ENCODE measurements at places on chromosomes 1 and 21.
A peak's percentile ranks its signal among the peaks of the same experiment; 100 is the strongest.

DNA sequence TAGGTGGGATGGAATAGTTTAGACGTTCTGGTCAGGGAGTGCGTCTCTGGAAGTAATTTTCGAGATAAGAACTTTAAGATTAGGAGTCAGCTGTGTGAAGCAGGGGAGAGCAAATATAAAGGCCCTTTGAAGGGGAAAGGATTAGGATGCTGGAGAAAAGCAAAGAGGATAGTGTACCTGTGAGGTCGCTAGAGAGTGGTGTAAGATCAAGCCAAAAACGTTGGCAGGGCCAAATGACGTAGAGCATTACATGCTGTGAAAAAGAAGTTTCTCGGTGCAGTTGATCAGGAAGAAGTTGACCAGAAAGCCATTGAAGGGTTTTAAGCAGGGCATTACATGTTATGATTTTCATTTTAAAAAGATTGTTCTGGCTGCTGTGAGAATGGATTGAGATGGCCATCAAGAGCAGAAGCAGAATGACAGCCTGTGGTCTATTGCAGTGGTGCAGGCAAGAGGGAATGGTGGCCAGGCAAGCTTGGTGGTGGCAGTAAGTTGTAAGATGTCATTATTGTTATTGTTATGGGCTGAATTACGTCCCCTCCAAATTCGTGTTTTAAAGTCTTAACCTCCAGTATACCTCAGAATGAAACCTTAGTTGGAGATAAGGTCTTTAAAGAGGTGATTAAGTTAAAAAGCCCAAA lies 113.6 kb upstream of the KIF26B start:
- DNase-seq, result no peak

- no peak for DNase-seq
Observed at GRCh38 chr1:227482023-227482299, 81.4 kb upstream of the ZNF678 start.

DNA sequence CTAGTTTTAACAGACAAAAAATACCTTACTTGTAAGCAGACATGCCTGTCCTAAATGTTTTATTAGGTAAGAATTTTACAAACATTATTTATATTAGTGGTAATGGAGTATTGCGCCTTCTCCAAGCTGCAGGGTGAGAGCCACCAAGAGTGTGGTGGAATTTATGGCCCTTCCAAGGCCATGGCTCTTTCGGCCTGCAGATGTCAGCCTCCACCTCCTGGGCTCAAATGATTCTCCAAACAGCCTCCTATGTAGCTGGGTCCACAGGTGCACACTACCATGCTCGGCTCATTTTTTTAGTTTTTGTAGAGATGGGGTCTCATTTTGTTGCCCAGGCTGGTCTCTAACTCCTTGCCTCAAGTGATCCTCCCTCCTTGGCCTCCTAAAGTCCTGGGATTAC lies 56.3 kb downstream of the ITGB3BP start:
- no peak for DNase-seq

GRCh38 chr1:53286955-53287354 lies 40.9 kb downstream of the LRP8 start:
- DNase-seq, result no peak

GRCh38 chr1:15214527-15214926 lies 32.5 kb upstream of the FHAD1 start:
- peak; percentile 23 for DNase-seq

GRCh38 chr1:224791362-224791941 lies 138.0 kb upstream of the DNAH14 start:
- DNase-seq, result no peak

GRCh38 chr21:45469273-45470086 lies 64.5 kb downstream of the COL18A1 start:
- DNase-seq, result peak; percentile 18

DNA sequence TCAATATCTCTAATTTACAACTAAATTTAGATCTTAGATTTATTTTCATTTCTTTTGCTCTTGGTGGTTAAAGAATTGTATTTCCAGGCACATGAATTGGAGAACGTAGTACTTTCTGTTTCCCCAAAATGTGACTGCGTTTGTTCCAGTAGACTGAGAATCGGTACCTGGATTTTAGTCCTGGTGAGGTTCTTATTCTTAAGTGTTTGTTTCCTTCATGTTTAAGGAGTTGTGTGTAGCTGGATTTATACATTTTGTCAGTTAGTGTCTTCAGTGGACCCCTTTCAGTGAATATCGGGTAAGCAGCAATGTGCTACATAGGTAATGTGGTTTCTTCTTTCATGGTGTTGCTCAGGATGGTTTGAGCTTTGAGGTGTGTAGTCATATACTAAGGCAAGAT lies 6.8 kb downstream of the MIER1 start:
- DNase-seq, result no peak

GRCh38 chr1:63054184-63054583 lies 268.2 kb upstream of the FOXD3 start:
- no peak for DNase-seq

DNA sequence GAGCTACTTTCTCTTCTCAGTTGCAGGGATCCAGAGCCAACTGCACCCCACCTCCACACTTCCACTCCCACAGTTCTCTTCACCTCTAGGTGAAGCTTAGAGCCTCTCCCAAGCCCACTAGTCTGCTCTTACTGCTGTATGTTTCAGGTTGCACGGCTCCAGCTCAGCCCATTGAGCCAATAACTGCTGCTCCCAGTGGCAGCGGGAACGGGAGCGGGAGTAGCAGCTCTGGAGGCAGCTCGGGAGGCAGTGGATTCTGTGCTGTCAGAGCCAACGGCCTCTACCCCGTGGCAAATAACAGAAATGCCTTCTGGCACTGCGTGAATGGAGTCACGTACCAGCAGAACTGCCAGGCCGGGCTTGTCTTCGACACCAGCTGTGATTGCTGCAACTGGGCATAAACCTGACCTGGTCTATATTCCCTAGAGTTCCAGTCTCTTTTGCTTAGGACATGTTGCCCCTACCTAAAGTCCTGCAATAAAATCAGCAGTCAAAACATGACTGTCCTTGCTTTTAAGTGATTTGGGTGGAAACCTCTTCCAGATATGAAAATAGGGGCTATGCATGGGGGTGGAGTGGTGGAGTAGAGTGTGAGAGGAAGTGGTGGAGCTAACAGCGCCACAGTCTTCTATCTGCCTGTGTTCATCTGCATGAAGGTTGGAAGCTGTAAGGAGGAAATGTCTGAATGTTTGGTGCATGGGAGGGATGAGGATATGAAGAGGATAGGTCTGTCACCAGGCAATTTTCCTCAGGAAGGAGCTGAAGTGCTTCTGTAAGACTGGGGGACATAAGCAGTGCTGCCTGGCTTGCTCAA lies 29.6 kb downstream of the CHIA start:
- DNase-seq, result no peak

- no peak for DNase-seq
Observed at GRCh38 chr1:43653339-43653738, 3.4 kb downstream of the KDM4A start.

- no peak for DNase-seq
Observed at GRCh38 chr1:166700696-166701095, 138.6 kb upstream of the POGK start.

GRCh38 chr1:147821883-147822282 lies 61.5 kb upstream of the GJA5 start:
- DNase-seq, result no peak

DNA sequence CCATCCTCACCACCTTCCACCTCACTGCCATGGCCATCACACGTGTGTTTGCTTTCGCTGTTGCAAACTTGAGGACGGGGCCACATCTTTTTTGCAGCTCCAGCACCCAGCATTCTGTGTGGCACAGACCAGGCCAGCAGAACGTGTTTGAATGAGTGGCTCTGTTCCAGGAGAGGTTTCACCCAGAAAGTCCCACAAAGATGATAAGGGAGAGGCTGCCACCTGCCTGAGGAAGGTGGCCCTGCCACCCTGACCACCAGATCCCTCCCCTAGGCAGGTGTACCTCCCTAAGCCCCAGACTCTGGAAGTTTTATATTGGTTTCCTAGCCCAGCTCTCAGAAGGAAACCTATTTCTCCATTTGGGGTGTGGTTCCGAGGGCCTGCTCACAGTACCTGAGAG lies 252.1 kb downstream of the KAZN start:
- no peak for DNase-seq

- DNase-seq, result no peak
Observed at GRCh38 chr1:202967684-202968281, 726 bp upstream of the CYB5R1 start.

Measured in left ventricle myocardium inferior (tissue), 1 donor.